ENCODE measurements at places on chromosomes 12 and 14. TPM values are rescaled to one million over a fixed set of nuclear protein-coding genes. Genes with fewer than 3 reads are reported as not detected.

- H3K27me3 ChIP-seq = no peaks in the 10 kb centered on the region
- H3K36me3 ChIP-seq = no peaks in the 10 kb centered on the region
- H3K4me3 ChIP-seq = no peak overlapping the region
- no peak for DNase-seq
Measured at GRCh38 chr12:27178723-27179399, 65.2 kb upstream of the STK38L start.

DNA sequence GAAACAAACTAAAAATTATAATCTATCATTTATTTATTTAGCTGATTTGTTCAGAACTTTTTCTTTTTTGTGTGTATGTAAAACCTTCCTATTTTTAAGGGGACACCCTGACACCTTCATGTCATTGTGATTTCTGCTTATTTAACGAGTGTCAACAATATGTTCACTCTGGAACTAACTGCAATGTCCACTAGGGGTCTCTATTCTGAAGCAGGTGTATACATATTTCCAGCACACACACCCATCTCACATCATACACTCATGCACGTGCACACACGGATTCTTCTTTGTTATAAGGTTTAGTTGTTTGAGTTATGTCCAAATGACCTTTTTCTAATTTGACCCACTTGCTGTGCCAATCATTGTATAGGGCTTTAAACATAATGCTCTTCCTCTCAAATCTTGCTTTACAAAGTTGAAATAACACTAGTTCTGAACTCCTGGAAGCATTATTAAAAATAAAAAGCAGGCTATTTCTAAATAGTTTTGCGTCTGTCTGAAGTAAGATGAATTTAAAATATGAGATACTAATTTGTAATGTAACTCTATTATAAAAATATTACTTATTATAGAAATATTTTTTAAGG lies 15.5 kb downstream of the E2F7 start:
- H3K27me3 ChIP-seq = no peaks in the 10 kb centered on the region
- H3K4me3 ChIP-seq = no peak overlapping the region
- H3K27ac ChIP-seq = no peak overlapping the region
- DNase-seq = no peak

DNA sequence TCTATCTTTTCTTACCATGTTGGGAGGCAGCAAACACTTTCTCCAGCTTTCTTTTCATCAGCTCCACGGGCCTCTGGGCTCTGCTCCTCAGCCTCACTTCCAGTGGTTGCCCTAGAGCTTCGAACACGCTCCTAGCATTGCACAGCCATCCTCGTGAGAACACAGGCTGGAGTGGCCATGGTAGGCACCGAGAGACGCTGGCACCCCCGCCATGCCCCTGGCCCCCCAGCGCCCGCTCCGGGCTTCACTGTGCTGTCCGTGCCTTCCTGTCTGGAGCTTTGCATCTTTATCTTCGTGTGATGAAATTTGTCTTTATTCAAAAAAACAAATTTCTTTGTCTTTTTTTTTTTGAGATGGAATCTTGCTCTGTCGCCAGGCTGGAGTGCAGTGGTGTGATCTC lies 352.2 kb downstream of the TMEM121 start:
- no peak for DNase-seq
- no peak overlapping the region for H3K27ac ChIP-seq
- H3K4me3 ChIP-seq = no peak overlapping the region
- H3K4me1 ChIP-seq = no peaks in the 10 kb centered on the region

GRCh38 chr12:54796991-54797390 lies 57.3 kb upstream of the MUCL1 start:
- H3K36me3 ChIP-seq = no peaks in the 10 kb centered on the region
- no peaks in the 10 kb centered on the region for H3K4me1 ChIP-seq
- no peaks in the 10 kb centered on the region for H3K27me3 ChIP-seq
- no peak for DNase-seq
- no peak overlapping the region for H3K27ac ChIP-seq

DNA sequence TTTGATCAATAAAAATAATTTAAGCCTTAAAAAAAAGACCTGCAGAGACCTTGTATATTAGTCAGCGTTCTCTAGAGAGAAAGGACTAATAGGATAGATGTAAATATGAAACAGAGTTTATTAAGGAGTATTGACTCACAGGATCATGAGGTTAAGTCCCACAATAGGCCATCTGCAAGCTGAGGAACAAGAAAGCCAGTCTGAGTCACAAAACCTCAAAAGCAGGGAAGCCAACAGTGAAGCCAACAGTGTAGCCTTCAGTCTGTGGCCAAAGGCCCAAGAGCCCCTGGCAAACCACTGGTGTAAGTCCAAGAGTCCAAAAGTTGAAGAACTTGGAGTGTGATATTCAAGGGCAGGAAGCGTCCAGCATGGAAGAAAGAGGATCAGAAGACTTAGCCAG lies 66.3 kb downstream of the TBX5 start:
- H3K4me1 ChIP-seq = no peaks in the 10 kb centered on the region
- no peaks in the 10 kb centered on the region for H3K27me3 ChIP-seq
- no peak overlapping the region for H3K27ac ChIP-seq
- no peaks in the 10 kb centered on the region for H3K36me3 ChIP-seq
- no peak overlapping the region for H3K4me3 ChIP-seq

DNA sequence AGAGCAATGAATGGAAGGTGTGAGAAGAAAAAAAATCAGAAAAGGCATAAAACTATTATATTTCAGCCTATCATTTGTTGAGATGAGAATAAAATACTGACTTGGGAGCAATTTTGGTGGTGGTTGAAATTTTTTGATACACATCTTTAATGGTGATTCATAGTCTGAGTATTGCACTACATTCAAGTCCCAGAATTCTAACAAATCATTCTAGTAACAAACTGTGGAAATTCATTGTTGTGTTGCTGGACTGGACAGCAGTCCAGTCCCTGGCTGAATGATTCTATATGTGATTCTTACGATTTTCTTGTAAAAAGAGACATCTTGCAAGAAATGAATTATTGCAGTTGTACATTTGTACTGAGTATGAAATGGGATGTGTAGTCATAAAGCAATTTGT lies 268.6 kb downstream of the TRHDE start:
- no peaks in the 10 kb centered on the region for H3K36me3 ChIP-seq
- H3K27me3 ChIP-seq = no peaks in the 10 kb centered on the region
- no peak overlapping the region for H3K27ac ChIP-seq
- no peak overlapping the region for H3K4me3 ChIP-seq
- no peaks in the 10 kb centered on the region for H3K4me1 ChIP-seq

DNA sequence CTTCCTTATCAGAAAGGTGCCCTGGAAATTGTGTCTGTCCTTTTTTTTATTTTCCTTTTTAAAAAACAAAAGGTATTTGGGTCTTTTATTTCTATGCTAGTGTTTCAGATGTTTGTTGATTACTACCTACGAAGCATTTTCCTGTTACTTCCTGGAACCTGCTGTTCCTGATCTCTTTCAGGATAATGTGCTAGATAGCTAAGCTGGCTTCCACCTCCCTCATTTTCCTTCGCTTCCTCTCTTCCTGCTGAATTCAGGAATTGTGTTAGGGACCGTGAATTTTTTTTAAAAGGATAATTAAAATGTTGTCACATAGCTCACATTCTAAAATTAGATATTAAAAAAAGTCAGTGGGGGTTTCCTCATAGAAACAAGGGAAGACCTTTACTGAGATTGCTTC lies 27.7 kb downstream of the TMTC2 start:
- H3K27ac ChIP-seq = no peak overlapping the region
- H3K36me3 ChIP-seq = no peaks in the 10 kb centered on the region

- no peaks in the 10 kb centered on the region for H3K4me1 ChIP-seq
- peak overlapping the region; percentile 89 for H3K27ac ChIP-seq
- H3K4me3 ChIP-seq = peak overlapping the region; percentile 75
- peak; percentile 80 for DNase-seq
- H3K27me3 ChIP-seq = no peaks in the 10 kb centered on the region
Measured at GRCh38 chr14:99605299-99605961, 1.4 kb upstream of the CCDC85C start.

GRCh38 chr12:119036878-119037825 lies 55.8 kb downstream of the SRRM4 start:
- H3K27ac ChIP-seq = no peak overlapping the region
- no peaks in the 10 kb centered on the region for H3K27me3 ChIP-seq
- H3K36me3 ChIP-seq = no peaks in the 10 kb centered on the region
- H3K4me3 ChIP-seq = no peak overlapping the region

- no peak for DNase-seq
- no peak overlapping the region for H3K27ac ChIP-seq
- H3K4me1 ChIP-seq = no peaks in the 10 kb centered on the region
Measured at GRCh38 chr12:127548123-127548553, 718.8 kb upstream of the TMEM132C start.

DNA sequence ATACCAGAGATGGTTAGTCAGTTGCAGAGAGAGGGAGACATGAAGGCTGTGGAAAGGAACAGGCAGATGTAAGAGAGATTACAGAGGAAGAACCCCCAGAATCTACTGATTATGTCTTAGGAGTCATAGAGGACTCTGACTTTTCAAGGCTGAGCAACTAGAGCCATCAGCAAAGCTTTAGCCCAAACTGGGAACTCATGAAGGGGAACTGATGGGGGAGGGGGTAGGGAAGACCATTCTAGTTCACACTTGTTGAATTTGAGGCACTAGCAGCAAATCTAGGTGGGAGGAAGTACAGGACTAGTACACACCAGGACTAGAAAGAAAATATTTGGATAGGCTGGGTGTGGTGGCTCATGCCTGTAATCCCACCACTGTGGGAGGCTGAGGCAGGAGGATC lies 10.1 kb downstream of the LGALS3 start:
- DNase-seq = no peak
- no peak overlapping the region for H3K4me3 ChIP-seq
- H3K27me3 ChIP-seq = no peaks in the 10 kb centered on the region
- H3K36me3 ChIP-seq = no peaks in the 10 kb centered on the region
- H3K4me1 ChIP-seq = no peaks in the 10 kb centered on the region

GRCh38 chr12:54273981-54274380 lies 5.9 kb downstream of the CBX5 start:
- H3K27ac ChIP-seq = no peak overlapping the region
- H3K4me1 ChIP-seq = no peaks in the 10 kb centered on the region
- no peaks in the 10 kb centered on the region for H3K27me3 ChIP-seq
- no peak overlapping the region for H3K4me3 ChIP-seq
- no peaks in the 10 kb centered on the region for H3K36me3 ChIP-seq

GRCh38 chr12:11863478-11863906 lies 207.2 kb upstream of the BCL2L14 start:
- no peak overlapping the region for H3K4me3 ChIP-seq
- no peak for DNase-seq
- H3K36me3 ChIP-seq = no peaks in the 10 kb centered on the region
- H3K27ac ChIP-seq = peak overlapping the region; percentile 16
- no peaks in the 10 kb centered on the region for H3K27me3 ChIP-seq

DNA sequence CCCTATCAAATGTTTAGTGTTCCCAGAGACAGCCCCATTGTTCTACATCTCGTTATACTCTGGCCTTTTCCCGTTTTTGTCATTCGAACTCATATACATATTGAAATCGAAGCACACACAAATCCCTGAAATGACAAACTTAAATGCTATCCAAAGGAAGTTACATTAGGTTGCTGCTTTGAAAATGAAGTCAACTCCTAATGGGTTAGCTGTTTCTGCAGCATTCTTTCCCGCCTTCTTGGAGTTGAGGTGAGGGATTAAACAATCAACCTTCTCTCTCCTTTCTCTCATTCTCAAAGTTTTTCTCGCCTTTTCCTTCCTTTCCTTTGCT lies 642 bp upstream of the PHC1 start:
- peak overlapping the region; percentile 36 for H3K27ac ChIP-seq
- no peak for DNase-seq
- H3K4me3 ChIP-seq = peak overlapping the region; percentile 71
- H3K27me3 ChIP-seq = no peaks in the 10 kb centered on the region
- no peaks in the 10 kb centered on the region for H3K4me1 ChIP-seq

DNA sequence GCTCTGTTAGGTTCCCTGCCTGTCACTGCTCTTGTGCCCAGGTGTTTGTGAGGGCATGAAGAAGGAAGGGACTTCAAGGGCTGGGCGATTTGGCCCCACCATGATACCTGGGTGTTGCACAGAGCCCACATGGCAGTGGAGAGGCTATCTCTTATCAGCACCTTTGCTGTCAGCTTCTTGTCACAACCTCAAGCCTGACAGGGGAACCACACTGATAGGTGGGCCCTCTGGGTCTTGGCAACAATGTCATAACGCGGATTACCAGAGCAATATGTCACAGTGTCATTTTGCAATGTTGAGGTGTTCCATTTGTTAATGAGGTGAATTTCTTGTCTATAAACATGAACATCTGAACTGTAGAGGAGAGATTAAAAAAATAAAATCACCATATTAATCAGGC lies 22.9 kb upstream of the CACNA1C start:
- no peak for DNase-seq
- H3K36me3 ChIP-seq = no peaks in the 10 kb centered on the region
- no peak overlapping the region for H3K27ac ChIP-seq
- no peaks in the 10 kb centered on the region for H3K4me1 ChIP-seq

DNA sequence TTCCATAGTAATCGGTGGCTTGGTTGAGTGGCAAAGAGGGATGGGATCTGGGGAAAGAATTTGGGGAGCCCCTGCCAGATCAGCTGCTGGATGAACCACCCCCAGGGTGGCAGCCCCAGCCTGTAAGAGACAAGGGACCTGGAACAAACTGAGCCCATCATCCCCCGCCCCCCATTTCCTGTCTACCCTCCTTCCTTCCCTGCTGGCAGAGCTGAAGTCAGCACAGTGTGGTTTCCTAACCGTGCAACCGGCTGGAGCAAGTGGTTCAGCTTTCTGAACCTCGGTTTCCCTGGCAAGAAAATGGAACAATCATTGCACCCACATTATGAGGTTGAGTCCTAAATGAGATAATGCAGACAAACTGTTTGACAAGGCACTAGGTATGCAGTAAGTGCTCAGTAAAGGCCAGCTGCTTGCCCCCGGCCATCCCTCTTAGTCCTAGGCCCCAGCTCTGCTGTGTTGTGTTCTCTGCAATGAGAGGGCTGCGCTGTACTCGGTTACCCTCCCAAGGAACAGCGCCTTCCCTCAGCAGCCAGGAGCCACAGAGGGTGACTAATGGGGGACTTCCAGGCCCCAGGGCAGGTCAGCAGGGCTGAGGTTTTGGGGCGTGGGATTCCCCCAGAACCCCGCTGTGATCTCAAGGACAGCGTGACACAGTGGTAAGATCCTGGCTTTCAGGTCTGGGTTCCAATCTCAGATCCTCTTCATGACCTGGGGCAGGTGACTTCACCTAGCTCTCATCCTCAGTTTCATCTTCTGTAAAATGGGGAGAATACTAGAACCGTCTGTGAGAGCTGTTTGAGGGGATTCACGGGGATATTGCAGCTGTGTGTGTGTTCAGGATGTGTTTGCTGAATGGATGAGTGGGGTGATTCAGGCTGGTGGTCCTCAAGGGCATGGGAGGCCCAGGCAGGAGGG lies 16.5 kb downstream of the SELPLG start:
- no peak overlapping the region for H3K4me3 ChIP-seq
- DNase-seq = no peak
- no peaks in the 10 kb centered on the region for H3K27me3 ChIP-seq
- no peak overlapping the region for H3K27ac ChIP-seq
- H3K4me1 ChIP-seq = no peaks in the 10 kb centered on the region
- no peaks in the 10 kb centered on the region for H3K36me3 ChIP-seq

- H3K27ac ChIP-seq = no peak overlapping the region
- no peaks in the 10 kb centered on the region for H3K36me3 ChIP-seq
- H3K4me1 ChIP-seq = no peaks in the 10 kb centered on the region
- no peaks in the 10 kb centered on the region for H3K27me3 ChIP-seq
Measured at GRCh38 chr12:4164559-4165558, 108.7 kb upstream of the CCND2 start.

GRCh38 chr14:93838238-93838637 lies 50.0 kb upstream of the PRIMA1 start:
- no peaks in the 10 kb centered on the region for H3K36me3 ChIP-seq
- no peak overlapping the region for H3K27ac ChIP-seq
- no peak overlapping the region for H3K4me3 ChIP-seq
- DNase-seq = no peak
- no peaks in the 10 kb centered on the region for H3K4me1 ChIP-seq

Gene FERMT2
- 64.5 TPM for total RNA-seq

Gene FGF23
- 41.0 TPM for total RNA-seq

Gene SLCO1B1
- 209 TPM for total RNA-seq

Gene ANAPC5
- 50.1 TPM for total RNA-seq

Gene METTL1
- 10.0 TPM for total RNA-seq

Gene P2RX2
- total RNA-seq = not detected

Gene TAS2R43
- 2.2 TPM for total RNA-seq
